ENCODE measurements at places on chromosomes 16 and 17.

DNA sequence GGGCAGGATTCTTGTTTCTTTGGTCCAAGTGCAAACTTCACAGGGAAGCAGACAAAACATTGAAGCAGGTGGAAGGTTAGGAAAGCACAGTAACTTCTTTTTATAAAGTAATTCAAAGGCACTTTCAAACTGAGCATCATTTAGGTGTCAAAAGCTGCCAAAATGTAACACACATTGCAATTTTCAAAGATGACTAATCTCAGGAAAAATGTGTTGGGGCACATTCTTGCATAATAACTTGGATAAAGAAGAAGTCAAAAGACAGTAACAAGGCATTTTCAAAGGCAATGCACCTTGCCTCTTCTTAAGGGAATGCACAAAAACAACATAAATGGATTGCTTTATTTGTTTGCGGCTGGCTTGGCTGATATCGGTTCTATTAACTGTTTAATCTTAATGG lies 3.6 kb downstream of the KCNJ2 start:
- DNase-seq = peak; percentile 61

DNA sequence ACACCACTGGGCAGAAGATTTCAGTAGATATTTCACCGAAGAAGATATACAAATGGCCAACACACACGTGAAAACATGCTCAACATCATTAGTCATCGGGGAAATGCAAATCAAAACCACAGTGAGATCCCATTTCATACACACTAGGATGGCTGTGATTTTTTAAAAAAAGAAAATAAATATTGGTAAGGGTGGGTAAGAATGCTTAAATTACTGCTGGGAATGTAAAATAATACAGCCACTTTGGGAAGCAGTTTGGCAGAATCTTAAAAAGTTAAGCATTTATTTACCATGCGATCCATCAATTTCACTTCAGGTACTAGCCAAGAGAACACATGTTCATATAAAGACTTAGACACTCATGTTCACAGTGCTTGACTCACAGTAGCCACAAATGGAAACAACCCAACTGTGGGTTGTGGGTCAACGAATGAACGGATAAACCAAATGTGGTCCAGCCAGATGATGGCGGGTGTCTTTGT lies 6.5 kb upstream of the C16orf74 start:
- peak; percentile 65 for DNase-seq

- no peak for DNase-seq
Measured at GRCh38 chr16:88681709-88682451, 4.4 kb downstream of the SNAI3 start.

- no peak for DNase-seq
Measured at GRCh38 chr17:36540696-36541095, 4.0 kb upstream of the GGNBP2 start.

- no peak for DNase-seq
Measured at GRCh38 chr17:21392266-21392665, 16.1 kb downstream of the KCNJ12 start.

GRCh38 chr16:549544-550263 lies 10.5 kb upstream of the PRR35 start:
- DNase-seq = no peak

- DNase-seq = no peak
Measured at GRCh38 chr17:67020293-67020766, 24.0 kb upstream of the CACNG1 start.

GRCh38 chr17:19306160-19307111 lies 56.1 kb downstream of the B9D1 start:
- DNase-seq = no peak

GRCh38 chr17:4944554-4945175 lies 3.7 kb downstream of the PFN1 start:
- DNase-seq = no peak

DNA sequence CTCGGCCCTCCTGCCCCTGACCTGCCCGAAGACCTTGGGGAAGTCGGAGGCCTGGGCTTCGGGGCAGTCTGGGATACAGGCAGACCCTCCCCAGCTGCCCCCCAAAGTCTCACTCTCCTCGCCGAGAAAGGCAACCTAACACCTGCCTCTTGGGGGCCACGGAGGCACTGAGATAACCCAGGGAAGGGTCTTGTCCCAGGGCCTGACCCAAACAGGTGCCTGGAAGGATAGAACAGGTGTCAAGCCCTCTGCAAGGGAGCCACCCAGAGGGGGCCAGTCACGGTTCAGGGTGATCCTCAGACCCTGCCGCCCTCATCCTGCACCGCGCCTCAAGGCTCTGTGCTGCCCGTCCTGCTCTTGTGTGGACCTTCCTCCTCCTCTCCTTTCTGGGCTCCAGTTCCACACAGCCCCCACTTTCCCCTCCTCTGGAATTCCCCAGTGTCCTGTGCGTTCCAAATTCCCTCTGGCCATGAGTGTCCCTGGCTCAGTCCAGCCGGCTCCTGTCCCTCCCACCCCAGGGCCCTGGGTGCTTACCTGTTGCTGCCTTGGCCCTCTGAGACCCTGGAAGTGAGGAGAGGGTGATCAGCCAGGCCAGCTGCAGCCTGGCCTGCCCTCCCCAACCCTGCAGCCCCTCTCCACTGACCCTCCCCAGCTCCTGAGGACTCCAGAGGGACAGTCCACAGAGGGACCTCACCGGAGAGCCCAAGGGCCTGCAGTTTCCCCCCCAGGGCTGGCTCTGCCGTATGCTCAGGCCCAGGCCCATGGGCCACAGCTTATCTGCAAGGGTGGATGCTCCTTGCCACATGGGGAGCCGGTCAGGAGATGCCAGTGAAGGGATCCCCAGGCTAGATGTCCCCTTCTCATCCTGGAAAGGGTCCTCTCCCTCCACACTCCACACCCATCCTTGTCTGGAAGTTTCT lies 3.8 kb downstream of the PRSS27 start:
- no peak for DNase-seq

DNA sequence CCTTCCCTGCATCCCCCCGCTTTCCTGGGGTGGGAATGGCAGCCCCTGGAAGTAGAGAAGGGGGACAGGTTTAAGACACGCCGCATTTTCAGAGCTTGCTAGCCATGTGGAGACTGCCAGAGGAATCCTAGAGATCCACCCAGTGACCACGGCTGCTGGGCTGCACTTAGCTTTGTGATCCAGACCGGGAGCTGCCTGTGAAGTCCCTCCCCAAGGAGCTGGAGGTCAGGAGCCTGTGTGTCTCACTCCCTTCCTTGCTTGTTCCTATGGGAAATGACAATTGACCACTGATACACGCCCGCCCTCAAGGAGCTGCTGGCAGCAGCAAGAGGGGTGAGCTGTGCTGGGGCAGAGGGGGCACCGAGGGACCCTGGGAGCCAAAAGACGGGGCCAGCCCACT lies 73.7 kb downstream of the SREBF1 start:
- no peak for DNase-seq

DNA sequence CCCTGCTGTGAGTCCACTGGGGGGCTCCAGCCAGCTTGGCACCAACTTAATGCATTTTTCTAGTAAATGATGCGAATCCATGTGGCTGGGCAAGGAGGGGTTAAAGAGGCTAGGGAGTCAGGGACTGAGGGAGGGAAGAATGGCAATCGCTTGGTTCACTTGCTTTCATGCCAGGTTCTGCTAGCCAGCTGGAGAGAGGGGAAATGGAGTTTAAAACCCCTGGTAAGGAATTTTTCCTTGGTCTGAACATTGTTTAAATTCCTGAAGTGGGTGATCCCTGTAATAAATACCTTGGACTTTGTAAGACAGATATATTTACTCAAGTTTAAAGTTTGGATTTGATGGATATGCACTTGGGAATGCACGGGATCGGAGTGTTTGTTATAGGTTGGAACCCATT lies 22.8 kb downstream of the ANKFN1 start:
- DNase-seq = peak; percentile 78

DNA sequence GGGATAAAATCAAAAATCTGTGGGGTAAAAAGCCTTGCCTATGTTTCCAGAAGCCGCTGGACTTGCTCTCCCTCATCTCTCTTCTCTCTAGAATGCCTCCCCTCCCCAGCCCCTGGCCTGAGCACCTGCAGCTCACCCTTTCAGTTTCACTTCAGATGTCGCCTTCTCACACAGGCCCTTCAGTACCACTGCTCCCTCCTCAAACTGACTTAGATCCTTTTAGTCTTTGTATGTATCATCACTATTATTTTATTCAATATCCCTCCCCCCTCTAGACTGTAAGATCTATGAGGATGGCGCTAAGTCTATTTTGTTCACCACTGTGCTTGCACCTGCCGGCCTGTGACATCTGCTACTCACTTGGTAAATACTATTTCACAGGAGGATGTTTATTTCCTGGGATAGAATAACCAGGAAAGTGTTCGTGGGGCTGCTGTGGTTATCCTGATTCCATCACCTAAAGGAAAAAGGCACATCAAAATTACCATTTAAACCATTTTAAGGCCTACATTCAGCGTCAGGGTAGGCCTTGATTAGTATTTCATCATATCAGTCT lies 122.3 kb downstream of the MRTFB start:
- no peak for DNase-seq

DNA sequence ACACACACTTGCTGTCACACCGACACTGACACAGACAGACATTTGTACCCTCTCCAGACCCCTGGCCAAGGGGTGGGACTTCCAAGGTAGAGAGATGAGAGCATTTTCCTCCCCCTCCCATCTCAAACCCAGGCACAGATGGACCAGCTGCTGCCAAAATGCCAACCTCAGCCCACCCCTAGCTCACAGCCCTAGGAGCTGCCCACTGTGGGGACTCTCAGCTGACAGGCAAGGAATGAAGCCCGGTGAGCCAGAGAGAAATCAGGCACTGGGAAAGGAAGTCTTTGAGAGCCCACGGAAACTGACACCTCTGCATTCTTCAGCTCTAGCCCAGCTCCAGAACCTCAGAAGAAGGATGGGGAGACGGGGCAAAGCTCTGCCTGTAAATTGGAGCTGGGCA lies 2.8 kb downstream of the ETV4 start:
- no peak for DNase-seq

- DNase-seq = peak; percentile 37
Measured at GRCh38 chr17:37359682-37360188, 16.1 kb upstream of the C17orf78 start.

GRCh38 chr17:45144199-45145034 lies 3.9 kb upstream of the HEXIM1 start:
- DNase-seq = peak; percentile 43

- DNase-seq = peak; percentile 47
Measured at GRCh38 chr16:11253009-11253994, 2.7 kb downstream of the SOCS1 start.

- DNase-seq = no peak
Measured at GRCh38 chr16:56279132-56279531, 87.8 kb downstream of the GNAO1 start.

DNA sequence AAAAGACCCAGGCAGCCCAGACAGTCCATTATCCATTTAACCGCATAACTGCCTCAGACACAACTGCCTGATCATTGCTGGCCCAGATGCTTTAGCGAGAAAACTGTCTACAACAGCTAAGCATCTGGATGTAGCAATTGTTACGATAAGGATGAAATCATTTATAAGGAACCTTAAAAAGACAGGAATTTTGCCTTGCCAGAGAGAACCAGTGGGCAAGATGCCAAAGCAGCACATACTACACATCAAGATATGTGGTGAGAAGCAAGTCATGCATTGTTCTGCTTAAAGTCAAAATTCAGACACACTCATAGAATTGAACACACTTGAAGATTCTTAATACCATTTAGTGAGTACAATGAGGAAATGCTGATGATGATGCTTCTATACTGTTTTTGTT lies 1525.3 kb downstream of the CDH8 start:
- no peak for DNase-seq

GRCh38 chr17:14621826-14622614 lies 321.1 kb downstream of the HS3ST3B1 start:
- DNase-seq = no peak

DNA sequence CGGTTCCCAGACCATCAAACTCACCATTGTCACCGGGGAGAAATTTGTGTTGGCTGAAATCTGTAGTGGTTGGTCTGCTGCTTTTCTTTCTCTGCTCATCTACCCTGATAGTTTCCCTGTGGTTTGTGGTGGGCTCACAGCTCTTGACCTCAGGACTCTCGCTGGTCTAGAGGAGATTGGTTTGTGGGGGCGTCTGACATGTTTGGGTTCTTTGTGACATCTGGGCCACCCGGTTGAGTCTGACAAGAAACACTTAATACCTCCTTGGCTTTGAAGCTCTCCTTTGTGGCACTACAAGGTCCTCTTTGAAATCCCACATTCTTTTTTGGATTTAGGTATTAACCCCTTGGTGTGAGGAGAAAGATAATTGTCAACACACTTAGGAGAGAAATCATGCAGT lies 662.0 kb downstream of the WWOX start:
- DNase-seq = no peak

GRCh38 chr17:32124985-32125847 lies 17.1 kb upstream of the RHOT1 start:
- DNase-seq = no peak

- DNase-seq = no peak
Measured at GRCh38 chr17:63440127-63440769, 5.9 kb downstream of the CYB561 start.

DNA sequence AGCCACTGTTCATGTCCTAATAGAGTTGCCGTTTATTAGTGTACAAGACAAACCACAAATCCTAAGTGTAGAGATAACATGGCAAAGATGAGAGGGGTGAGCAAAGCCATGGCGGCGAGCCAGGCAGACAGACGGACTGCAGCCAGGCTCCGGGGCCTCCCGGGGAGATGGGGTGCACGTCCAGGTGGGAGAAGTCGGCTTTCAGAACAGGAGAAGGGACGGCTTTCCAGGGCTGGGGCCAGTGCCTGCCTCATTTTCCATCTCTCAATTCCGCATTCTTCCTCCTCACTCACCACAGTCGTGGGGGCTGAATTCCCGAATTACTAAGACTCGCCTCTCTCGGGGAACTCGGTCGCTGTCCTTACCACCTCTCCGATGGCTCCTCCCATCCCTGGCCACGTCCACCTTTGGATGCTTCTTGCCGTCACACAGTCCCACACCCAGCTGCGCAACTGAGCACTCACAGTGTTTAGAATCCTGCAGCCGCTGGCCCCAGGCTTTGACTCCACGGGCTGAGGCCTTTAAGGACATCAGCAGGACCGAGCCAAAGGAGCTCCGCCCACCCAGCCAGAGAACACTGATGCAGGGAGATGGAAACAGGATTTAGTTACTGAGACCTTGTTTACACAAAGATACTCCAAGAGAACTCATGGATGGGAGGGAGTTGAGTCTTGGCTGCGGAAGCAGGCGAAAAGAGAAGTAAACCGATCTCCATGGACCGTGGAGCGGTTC lies 59.7 kb downstream of the RNF112 start:
- DNase-seq = peak; percentile 59

DNA sequence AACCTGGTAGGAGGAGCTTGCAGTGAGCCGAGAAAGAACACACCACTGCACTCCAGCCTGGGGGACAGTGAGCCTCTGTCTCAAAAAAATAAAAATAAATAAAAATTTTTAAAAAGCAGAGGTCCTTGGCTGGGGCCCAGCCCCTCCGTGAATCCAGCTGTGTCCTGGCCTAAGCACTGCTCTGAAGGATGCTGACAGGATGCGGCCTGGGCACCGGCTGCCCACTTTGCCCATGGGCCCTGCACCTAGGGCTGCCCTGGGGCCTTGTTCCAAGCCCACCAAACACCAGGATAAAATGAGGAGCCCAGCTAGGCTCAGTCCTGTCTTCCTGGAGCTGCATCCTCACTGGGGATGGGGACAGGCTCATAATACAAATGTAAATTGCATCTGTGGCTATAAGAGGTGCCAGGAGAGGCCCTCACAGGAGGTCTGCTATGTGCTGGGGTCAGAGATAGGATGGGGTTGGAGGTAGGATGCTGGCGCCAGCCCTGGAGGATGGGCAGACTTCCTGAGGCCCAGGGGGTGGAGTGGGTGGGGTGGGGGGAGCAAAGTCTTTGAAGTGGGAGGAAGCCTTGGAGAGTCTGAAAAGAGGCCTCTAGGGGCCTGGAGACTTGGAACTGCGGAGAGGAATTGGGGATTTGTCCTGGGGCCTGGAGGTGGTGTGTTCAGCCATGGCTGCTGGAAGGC lies 6.2 kb downstream of the C16orf89 start:
- no peak for DNase-seq

Data from AG10803 (cell line).